ENCODE measurements at places on chromosomes 12 and 14.

DNA sequence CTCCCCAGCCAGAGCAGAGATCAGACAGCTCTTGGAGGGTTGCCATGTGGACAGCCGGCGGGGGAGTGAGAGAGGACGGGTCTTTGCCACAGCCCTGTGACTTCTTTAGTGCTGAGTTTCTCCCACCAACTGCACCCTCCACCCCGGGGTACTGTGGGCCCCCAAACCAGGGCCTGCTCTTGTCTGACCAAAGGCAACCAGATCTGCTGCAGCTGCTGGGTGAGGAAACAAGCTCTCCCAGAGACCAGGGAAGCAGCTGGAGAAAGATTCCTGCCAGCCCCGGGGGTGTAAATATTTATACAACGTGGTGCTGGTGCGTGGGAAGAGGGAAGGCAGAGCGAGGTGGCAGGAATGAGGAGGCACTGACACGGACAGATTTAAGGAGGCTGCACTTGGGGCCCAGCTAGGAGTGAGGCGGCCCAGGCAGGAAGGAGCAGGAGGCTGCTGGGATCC is 14.3 kb upstream of the ZFP36L1 start:
- no peak for DNase-seq

- DNase-seq: no peak
These were observed 272.6 kb downstream of the CCER1 start for GRCh38 chr12:90682398-90682797.

DNA sequence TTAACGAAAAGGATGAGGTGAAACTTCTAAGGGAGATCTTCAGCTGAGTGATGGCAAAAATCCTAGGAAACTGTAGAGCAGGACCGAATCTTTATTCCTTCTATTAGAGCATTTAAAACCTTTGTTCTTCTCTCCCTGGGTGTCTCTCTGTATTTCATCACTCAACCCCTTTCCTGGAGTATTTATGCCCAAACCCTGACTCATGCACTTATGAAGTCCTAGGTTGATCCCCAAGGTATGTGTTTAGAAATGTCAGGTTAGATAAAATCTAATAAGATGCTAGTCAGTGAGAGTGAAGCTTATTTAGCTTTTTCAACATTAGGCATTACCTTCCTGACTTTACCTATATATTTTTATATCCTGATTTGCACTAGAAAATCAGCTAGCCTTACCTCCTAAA is 239.8 kb upstream of the NPAS3 start:
- DNase-seq: no peak

DNA sequence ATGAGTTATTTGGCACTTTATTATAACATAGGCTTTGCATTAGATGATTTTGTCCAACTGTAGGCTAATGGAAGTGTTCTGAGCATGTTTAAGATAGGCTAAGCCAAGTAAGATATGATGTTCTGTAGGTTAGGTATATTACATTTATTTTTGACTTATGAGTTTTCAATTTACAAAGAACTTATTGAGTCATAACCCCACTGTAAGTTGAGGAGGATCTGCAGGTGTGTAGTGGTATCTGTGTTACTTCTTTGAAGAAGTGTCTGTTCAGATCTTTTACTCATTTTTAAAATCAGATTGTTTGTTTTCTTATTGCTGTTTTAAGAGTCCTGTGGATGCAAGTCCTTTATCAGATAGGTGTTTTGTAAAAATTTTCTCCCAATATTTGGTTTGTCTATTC is 329.2 kb downstream of the RAD51B start:
- DNase-seq: no peak

GRCh38 chr12:53625373-53625945 is 723 bp downstream of the ATF7 start:
- no peak for DNase-seq

DNA sequence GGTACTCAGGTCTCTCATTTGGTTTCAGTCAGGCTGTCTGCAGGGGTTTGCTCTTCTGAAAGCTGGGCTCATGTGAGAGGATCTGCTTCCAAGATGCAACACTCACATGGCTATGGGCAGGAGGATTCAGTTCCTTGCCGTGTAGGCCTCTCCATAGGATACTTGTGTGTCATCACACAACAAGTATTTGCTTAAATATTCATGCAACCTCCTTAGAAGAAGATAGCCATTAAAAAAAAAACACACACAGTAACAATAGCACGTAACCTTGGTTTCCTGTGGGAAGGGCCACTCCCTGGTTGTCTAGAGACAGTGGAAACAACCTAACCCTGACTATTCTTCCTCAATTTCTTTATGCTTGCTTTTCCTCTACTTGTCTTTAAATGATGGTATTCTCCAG is 31.8 kb upstream of the CLEC4E start:
- no peak for DNase-seq

DNA sequence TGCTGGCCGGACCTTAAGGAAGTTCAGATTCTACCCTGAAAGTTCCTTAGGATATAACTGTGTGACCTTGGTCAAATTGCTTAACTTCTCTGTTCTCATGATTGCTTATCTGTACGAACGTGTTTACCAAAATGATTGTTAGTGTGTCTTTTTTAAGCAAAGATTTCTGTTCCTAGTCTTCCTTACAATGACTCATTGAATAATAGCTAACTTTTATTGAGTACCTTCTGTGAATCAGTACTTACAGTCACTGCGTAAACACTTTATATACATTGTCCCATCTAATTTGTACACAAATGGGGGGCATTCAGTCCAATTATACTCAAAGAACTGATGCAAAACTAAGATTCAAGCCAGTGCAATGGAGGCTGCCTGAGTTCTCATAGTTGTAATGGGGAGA is 4.2 kb upstream of the TMEM30B start:
- DNase-seq: no peak

Measured in GM18507 (cell line).